H7 (cell line): ENCODE measurements at places on chromosomes 5 and 9.

DNA sequence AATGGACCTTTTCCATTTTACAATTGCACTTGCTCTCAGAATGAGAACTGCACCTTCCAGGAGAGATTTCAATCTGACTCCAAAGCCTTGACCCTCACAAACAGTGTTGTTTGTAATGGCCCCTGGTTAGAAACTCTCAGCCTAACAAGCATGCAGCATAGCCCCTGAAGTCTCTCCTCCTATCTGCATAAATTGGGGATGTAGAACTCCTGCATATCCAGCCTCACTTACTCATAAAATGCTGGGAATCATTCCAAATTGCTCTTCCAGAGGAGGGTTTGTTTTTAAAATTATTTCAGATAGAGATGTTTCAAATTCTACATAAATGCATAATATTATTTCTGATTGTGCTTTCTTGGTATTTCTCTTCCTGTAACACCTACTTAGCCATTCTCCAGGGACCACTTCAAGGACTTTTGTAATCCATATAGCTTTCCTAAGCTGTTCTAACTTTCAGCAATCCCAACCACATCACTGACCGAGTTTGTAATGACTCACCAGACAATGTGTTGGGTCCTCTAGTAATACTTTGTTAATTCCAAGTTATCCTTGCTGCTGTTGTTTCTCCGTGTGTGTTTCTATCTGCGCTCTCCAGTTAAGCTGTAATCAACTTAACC lies 143.8 kb upstream of the CCDC152 start:
- DNase-seq, result no peak

GRCh38 chr5:3601061-3601710 lies 5.6 kb downstream of the IRX1 start:
- no peak for DNase-seq

DNA sequence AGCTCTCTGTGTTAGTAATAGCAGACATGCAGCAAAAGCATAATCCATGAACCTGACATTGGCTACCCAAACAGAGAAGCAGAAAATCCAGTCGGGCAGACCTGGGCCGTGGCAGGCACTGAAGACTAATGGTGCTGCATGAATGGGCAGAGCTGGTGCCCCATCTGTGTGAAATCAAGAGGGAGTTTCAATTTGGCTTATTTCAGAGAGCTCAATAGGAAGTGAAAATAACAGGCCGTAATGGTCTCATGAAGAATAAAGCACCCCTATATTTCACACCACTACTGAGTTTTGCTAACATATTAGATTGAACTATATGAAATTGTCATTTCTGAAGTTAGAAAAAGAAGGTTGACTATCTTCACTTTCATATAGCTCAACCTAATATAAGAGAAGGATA lies 149.7 kb downstream of the ENC1 start:
- DNase-seq, result no peak

DNA sequence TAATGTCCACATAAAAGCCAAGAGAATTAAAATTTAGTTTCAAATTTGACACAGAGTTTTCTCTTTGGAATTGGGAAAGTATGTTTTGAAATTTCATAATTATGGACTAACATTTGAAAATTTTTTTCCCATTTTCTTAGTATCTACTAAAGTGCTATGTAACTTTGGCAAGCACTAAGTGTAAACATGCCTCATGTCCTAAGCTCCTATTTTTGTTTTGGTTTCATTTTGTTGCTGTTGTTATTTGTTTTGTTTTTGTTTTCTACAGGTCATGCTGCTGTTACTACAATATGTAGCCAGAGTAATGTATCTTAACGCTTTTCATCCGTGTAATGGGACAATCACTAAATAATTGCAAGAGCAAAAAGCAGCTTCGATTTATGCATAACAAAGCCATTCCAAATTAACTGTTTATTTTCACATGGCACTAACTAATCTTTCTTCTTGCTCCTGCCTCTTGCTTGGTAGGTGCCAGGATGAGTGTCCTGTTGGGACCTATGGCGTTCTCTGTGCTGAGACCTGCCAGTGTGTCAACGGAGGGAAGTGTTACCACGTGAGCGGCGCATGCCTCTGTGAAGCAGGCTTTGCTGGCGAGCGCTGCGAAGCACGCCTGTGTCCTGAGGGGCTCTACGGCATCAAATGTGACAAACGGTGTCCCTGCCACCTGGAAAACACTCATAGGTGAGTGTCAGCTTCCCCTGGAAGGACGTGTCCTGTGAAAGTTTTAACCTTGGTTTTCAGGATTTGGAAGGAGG lies 107.3 kb upstream of the PRRC1 start:
- DNase-seq, result no peak

DNA sequence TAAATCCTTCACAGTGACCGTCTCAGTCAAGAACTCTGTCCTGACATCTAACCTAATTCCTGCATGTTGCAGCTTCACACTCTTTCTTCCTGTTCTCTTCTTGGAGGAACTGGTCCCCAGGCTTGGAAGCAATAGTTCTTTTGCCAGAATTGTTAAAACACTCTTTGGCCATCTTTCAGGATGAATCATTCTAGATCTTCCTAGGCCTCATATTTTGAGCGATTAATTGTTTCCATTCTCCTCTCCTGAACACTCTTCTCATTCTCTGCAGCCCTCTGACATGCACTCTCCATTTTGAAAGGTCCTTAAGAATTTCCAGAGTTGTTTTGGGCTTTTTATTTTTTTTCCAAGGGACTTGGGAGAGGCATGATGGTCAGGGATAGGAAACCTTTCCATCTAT lies 85.8 kb downstream of the FAM114A2 start:
- DNase-seq, result no peak

DNA sequence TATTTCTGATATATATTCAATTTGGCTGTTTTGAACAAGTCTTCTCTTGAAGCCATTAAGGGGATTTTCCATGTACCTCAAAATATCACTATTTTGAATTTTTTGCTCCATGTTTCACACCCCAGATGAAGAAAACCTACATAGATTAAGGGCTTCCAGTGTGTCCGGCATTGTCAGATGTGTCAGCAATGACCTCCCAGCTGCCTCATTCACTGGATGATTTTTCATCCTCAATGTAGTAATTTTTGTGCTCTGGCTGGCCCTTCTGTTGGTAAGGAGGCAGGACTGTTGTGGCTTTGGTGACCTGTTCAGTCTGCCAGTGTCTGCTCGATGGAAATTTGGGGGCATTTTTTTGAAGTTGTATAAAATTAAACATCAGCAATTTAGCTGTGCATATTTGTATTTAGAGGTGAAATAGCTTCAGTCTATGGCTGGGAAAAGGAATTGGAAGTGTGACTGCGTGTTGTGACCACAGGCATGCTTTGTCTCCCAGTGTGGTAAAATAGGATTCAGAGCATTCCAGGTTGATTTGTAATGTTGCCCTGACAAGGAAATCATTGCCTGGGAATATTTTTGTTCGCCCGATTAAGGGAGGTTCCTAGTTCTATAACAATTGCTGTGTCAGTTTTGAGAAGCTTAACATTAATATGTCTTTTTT lies 312.4 kb downstream of the ARHGEF28 start:
- DNase-seq, result no peak

DNA sequence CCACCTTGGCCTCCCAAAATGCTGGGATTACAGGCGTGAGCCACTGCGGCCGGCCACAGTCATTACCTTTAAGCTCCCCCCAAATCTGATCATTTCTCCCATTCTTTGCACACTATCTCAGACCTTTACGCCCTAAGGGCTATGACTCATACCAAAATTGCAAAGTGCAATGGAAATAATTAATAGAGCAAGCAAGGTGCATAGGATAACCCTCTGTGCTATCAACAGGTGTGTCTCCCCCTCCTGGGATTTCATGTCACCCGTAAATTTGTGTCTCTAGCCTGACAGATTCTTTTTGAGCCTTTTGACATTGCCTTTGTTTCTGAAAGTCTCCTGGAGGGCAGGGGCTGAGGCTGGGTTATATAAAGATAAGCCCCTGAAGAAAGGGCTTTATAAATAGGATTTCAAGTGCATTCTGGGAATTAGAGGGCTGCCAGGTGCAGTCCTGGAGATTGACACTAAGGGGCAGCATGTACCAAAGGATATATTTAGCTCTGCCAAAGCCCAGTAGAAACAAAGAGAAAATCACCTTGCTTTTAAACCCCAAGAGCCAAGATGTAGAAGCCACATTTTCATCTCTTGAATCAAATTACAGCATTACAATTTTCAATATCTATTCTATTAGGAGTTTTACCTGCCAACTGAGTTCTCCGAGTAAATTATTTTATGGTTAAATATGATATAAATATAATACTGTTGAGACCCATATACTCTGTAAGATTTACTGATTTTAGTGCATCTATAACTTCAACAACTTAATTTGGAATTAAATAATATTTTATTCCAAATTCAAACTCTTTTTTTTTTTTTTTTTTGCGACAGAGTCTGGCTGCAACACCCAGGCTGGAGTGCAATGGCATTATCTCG lies 18.2 kb downstream of the S100Z start:
- DNase-seq, result peak; percentile 68

GRCh38 chr5:149680810-149681221 lies 49.3 kb upstream of the PPARGC1B start:
- no peak for DNase-seq

- no peak for DNase-seq
These were observed 40.9 kb upstream of the GLDC start for GRCh38 chr9:6686396-6686795.

DNA sequence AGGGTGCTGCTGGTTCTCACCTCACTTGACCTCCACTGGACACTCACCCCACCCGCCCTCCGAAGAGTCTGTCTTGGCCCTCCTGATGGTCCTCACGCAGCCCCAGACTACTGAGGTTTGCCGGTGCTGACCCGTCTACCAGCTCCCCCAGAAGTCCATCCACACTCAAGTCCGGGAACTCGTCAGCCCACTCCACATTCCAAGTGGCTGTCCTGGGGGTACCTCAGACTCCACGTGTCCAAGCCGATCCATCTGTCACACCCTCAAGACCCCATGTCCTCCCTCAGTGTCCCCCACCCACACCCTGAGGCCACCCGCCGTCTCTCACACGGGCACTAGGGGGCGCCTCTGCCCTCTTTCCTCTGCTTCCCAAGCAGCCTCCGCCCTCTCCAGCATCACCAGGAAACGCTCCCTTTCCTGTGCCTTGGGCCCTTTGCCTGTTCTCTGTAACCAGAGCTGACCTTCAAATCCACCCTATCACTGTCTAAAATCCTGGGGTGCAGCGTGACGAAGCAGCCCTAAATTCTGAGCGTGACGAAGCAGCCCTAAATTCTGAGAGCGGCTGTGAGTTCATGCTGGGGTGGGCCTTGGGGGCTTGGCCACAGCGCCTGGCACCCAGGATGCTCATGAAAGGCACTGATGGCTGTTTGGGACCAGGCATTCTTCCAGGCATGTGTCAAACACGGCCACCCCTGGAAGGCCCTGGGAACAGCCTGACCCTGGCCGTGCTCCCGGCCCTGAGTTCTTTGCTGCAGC lies 95.7 kb downstream of the KCNT1 start:
- DNase-seq, result peak; percentile 97

DNA sequence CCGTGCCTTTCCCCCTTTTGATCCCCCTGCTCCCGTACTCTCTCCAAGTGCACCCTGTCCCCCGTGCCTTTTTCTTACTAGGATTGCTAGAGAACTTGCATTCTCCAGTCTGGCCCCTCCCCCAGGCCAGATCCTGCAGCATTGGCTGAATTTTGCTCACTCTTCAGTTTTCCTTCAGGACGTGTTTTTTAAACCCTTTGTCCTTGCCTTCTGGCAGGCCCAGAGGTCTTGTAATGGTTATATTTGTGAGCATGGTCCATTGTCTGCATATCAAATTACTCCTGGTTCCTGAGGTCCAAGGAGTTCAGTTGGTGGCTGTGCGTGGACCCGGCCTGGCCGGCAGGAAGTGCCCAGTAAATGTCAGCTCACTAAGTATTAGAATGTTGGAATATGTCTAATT lies 606 bp downstream of the TBC1D13 start:
- DNase-seq, result no peak

DNA sequence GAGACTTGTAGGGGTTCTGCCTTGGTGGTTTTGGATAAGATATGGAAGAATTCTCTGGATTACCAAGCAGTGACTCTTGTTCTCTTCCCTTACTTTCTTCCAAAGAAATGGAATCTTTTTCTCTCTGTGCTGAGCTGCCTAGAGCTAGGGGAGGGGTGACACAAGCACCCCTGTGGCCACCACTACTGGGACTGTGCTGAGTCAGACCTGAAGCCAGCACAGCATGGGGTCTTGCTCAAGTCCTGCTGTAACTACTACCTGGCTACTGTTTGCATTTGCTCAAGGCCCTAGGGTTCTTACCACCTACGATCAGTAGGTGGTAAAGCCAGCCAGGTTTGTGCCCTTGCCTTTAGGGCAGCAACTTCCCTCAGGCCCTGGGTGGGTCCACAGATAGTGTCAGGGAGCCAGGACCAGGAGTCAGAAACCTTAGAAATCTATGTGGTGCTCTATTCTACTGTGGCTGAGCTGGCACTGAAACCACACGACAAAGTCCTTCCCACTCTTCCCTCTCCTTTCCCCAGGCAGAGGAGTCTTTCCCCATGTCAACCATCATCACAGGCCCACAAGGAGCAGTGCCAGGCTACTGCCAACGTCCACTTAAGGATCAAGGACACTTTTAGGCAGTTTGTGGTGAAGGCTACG lies 53.8 kb downstream of the SREK1 start:
- no peak for DNase-seq

DNA sequence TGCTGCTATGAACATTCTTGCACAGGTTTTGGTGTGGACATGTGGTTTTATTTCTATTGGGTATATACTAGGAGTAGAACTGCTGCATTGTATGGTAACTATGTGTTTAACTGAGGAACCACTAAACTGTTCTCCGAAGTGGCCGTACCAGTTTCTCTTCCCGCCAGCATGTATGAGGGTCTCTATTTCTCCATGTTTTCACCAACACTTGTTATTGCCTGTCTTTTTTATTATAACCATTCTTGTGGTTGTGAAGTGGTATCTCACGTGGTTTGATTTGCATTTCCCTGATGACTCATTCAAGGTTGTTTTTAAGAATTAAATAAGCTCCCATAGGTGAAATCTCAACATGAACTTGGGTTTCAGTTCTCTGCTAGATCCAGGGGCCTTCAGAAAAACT lies 19.4 kb downstream of the PDE8B start:
- DNase-seq, result no peak

GRCh38 chr5:73339711-73340110 lies 108.9 kb downstream of the FOXD1 start:
- no peak for DNase-seq

DNA sequence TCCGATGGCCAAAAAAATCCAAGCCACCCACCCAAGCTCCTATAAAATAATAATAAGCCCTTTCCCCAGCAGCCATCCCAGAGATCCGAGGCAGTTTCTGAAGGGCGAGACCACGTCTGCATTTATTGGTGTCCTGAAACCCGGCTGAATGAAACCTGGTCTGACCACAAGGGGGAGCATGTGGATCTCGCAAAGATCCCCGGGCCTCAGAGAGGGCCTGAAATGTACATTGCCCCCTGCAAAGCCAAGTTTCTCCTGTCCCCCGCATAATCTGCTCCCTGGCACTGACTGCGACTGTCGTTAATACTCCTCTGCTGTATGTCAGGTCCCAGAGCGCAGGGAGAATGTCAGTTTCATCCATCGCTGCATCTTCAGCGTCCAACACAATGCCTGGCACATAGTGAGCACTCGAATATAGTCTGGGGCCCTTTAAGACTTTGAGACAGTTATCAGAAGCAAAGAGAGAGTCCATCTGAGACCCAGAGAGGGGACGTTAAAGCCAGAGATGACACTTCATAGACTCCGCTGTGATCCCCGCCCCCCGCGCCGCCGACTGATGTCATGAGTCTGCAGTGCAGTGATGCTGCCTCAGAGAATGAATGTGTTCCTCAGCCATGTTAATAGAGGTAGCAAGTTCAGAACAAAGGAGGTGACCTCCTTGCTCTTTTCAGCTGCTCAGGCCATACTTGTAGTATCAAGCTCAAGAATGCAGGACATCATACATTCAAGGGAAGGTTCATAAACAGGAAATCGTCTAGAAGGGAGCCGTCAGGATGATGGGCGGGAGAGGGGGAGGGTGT lies 74.5 kb upstream of the BARHL1 start:
- peak; percentile 95 for DNase-seq

- DNase-seq, result no peak
These were observed 216.6 kb upstream of the EFNA5 start for GRCh38 chr5:107887166-107887943.
